A549 treated with CORT108297 at 1 μM for 4 hours (cell line): ENCODE measurements at places on chromosomes 13 and 19. TPM values are rescaled to one million over a fixed set of nuclear protein-coding genes. Genes with fewer than 3 reads are reported as not detected.

CYP2F1 gene
- not detected in 5 replicates for total RNA-seq

PEX11G gene
- total RNA-seq = 1.3 to 2.6 TPM (median 2.1 TPM) in 5 replicates

CGB5 gene
- 0.60 to 1.9 TPM (median 0.88 TPM) in 5 replicates for total RNA-seq

ZNF20 gene
- total RNA-seq = 0.12 to 0.37 TPM (median 0.20 TPM) in 5 replicates

CACNA1A gene
- 0.07 to 0.25 TPM (median 0.17 TPM) in 5 replicates for total RNA-seq

ZSCAN4 gene
- not detected in 5 replicates for total RNA-seq

ZNF331 gene
- total RNA-seq = 10.9 to 13.2 TPM (median 13.0 TPM) in 5 replicates

CIC gene
- 44.4 to 64.0 TPM (median 60.3 TPM) in 5 replicates for total RNA-seq

FOXO1 gene
- 3.4 to 4.5 TPM (median 4.2 TPM) in 5 replicates for total RNA-seq

C1QTNF9B gene
- total RNA-seq = not detected in 5 replicates

TMEM238 gene
- 1.6 to 11.1 TPM (median 8.6 TPM) in 5 replicates for total RNA-seq

SLC10A2 gene
- total RNA-seq = not detected in 5 replicates

ACP7 gene
- total RNA-seq = 0.12 to 0.22 TPM (median 0.14 TPM) in 5 replicates

ZNF223 gene
- total RNA-seq = 1.9 to 2.9 TPM (median 2.7 TPM) in 5 replicates

SSC5D gene
- total RNA-seq = 0.45 to 1.3 TPM (median 0.81 TPM) in 5 replicates

TTYH1 gene
- total RNA-seq = 0.07 to 0.27 TPM (median 0.20 TPM) in 3 of 5 replicates, not detected in the others

FOXA3 gene
- total RNA-seq = 0.74 to 1.1 TPM (median 0.83 TPM) in 5 replicates

ERICH6B gene
- total RNA-seq = not detected in 5 replicates

TMEM86B gene
- 2.7 to 6.4 TPM (median 5.2 TPM) in 5 replicates for total RNA-seq

ZNF135 gene
- not detected in 5 replicates for total RNA-seq

SPACA4 gene
- 0.20 TPM in 1 of 5 replicates, not detected in the others for total RNA-seq

FFAR1 gene
- total RNA-seq = 0.05 TPM in 1 of 5 replicates, not detected in the others

TNFRSF19 gene
- total RNA-seq = 2.8 to 3.6 TPM (median 3.2 TPM) in 5 replicates

IGSF23 gene
- total RNA-seq = 0.23 to 0.57 TPM (median 0.32 TPM) in 5 replicates

RFPL4AL1 gene
- 0.28 TPM in 1 of 5 replicates, not detected in the others for total RNA-seq

CACNG8 gene
- 0.90 to 1.4 TPM (median 1.4 TPM) in 5 replicates for total RNA-seq

ZNF433 gene
- total RNA-seq = not detected in 5 replicates

DKKL1 gene
- total RNA-seq = 0.39 to 0.74 TPM (median 0.47 TPM) in 5 replicates

TLE5 gene
- 171 to 256 TPM (median 249 TPM) in 5 replicates for total RNA-seq

LGALS7B gene
- total RNA-seq = 0.39 to 0.48 TPM in 2 of 5 replicates, not detected in the others

ASPDH gene
- total RNA-seq = not detected in 5 replicates

ZNF575 gene
- 1.6 to 2.5 TPM (median 2.2 TPM) in 5 replicates for total RNA-seq

MRPL54 gene
- 62.7 to 78.3 TPM (median 63.6 TPM) in 5 replicates for total RNA-seq

DCLK1 gene
- 0.76 to 1.1 TPM (median 0.89 TPM) in 5 replicates for total RNA-seq

ZFP28 gene
- 2.9 to 4.1 TPM (median 3.7 TPM) in 5 replicates for total RNA-seq

NDFIP2 gene
- total RNA-seq = 18.5 to 21.8 TPM (median 19.4 TPM) in 5 replicates

KIR3DL2 gene
- not detected in 5 replicates for total RNA-seq
